ENCODE measurements at places on chromosomes 7 and 10.

DNA sequence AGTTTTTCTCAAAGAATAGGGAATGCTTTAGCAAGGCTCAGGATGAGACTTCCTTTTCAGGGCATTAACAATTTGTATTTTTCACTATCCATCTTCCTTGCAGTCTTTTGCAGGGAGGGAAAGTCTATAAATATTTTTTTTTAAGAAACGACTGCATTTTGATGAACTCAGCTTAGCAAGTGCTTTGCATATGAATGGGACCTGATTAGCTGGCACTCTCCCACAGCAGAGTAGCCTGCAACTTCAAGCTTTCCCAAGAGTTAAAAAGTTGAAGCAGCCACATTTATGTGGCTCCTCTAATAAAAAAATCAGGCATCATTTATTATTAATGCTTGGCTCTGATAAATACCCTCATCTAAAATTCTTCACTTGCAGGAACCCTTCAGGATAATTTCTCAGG, 134.0 kb downstream of the GRID1 start:
- no peak for DNase-seq

- no peak for DNase-seq
Observed at GRCh38 chr7:124387056-124387455, 354.2 kb upstream of the TMEM229A start.

- no peak for DNase-seq
Observed at GRCh38 chr7:80060218-80060806, 74.3 kb upstream of the GNAI1 start.

DNA sequence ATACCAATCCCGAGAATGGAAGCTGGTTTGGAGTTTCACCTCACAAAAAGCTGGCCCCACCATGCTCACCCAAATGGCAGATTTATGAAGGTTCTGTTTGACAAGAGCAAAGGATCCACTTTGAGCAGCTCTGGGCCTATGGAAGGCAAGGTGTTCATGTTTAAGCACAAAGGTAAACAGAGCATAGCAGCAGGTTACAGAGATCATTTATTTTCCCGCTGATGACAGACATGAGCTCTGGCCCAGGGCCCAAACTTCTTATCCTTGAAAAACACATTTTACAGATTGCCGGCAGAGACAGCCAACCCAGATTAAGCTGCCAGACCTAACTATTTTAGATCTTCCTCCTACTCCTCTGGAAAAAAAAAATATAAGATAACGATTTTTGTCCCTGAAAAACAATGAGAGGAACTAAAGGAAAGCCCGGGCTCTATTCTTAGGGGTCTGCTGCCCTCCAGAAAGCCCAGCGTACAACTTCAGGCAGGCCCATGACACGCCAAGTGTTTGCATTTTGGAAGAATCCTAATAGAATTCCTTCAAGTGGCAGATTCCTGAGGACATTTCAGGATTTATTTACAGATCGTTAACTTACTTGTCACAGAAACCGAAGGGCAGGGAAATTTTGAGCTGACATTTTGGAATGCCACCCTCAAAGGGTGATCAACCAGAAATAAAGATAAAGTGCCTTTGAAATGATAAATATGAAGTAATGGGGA, 40.0 kb downstream of the SYPL1 start:
- no peak for DNase-seq

DNA sequence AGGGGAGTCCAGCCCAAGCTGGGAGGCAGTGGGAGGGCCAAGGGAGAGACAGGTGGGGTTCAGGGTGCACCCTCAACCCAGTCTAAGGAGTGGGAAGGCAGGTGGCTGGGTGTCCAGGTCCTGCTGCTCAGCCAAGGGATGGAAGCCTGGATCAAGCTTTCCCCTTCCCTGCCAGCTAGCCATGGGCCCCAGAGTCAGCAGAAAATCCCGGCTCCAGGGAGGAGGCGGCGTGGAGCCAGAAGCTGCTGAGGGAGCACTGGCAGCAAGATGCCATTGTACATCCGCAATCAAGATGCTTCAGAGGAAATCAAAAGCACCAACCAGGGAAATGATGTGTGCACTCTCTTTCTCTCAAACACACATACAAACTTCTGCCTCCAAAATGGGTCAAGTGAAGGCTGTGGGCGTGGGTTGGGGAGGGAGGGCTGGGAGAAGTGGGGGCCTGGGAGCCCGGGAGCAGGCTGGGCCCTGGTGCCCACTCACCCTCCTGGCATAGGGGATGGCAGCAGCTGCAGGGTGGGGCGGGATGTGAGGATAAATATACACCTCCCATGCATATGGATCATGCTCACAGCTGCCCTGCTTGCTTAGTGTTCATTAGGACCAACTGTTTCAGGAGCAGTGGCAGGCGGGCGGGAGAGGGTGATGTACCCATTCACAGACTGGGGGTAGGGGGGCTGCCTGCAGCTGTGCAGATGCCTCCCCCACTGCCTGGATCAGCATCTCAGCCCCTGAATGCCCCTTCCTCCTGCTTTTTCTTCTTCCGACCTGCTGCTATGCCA, 24.2 kb downstream of the TRIM8 start:
- no peak for DNase-seq

DNA sequence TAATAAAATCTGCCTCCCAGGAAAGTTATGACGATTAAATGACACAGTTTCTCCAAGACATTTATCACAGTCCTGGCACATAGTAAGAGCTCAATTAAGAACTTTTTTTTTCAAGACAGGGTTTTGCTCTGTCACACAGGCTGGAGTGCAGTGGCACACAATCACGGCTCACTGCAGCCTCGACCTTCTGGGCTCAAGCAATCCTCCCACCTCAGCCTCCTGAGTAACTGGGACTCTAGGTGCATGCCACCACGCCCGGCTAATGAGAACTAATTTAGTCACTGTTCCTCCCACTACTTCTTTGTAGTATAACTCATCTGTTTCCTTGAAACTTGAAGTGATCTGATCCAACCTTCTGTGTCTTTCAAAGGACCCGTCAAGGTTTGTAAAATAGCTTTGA, 42.2 kb upstream of the MXI1 start:
- peak; percentile 18 for DNase-seq

DNA sequence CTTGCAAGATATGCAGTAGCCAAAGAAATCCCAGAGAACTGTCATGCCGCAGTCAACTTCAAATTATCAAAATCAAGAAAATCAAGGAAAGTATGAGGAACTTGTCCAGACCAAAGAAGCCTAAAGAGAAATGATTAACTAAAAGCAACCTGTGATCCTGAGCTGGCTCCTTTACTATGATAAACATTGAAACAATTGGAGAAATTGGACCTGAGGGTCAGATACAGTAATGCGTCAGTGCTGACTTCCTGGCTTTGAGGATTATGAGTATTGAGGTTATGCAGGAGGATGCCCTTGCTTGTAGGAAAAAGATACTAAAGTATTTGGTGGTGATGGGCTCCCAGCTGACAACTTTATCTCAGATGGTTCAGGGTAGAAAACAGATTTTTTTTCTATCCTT, 324.7 kb upstream of the AKR1E2 start:
- DNase-seq: no peak

DNA sequence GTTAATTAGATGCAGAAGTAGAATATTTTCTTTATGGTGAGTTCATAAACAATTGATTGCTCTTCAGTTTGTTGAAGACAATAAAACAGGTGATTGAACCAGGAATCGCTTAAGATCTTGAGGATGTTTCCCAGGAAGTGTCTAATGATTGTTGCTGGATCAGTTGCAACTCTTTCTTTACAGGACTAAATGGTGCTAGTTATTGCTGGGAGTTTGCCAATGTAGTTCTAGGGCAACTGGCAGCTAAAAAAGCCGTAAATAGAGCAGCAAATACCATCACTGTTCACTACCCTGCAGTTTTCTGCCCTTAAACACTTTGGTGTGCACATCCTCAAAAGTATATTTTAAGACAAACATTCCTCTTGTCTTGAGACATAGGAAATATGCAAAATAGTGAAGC, 119.2 kb upstream of the ANK3 start:
- no peak for DNase-seq

DNA sequence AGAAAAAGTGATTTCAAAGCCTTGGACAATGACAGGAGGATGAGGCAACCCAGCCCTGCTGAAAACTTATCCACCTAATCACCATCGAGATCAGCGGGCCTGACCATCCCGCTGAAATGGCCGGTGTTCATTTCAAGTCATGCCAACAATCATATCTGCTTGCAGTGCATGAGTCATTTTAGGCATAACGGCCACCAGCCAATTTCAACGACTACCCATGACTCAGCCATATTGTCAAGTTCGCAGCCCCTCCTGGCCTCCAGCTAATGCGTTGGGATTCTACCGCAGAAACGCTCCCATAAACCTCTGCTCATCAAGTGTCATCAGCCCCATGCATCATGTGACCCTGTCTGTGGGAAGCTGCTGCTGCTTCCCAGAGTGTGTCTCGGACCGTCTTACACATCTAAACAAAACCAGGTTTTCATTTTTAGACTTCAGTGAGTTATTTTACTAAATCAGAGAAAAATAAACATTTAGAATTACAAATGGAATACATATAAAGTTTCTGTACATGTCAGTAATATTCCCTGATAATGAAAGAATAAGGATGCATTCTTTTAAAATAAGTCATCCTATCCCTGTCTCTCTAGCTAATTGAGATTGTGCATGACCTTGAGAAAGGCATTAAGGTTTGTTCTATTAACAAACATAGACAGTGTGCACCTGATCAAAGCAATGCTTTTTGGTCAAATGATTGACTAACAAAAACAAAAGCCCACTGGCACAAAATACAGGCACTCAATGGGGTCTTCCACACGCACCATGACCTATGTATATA, 188.9 kb downstream of the ADAM12 start:
- DNase-seq: no peak

GRCh38 chr10:60035984-60036383, 129.6 kb upstream of the CCDC6 start:
- no peak for DNase-seq

GRCh38 chr7:118731854-118732253, 507.4 kb downstream of the ANKRD7 start:
- DNase-seq: no peak

- no peak for DNase-seq
Observed at GRCh38 chr10:70494966-70495365, 16.4 kb downstream of the PALD1 start.

- DNase-seq: no peak
Observed at GRCh38 chr10:76657337-76658012, 980.1 kb downstream of the KCNMA1 start.

GRCh38 chr7:42340436-42340835, 103.4 kb upstream of the GLI3 start:
- no peak for DNase-seq

DNA sequence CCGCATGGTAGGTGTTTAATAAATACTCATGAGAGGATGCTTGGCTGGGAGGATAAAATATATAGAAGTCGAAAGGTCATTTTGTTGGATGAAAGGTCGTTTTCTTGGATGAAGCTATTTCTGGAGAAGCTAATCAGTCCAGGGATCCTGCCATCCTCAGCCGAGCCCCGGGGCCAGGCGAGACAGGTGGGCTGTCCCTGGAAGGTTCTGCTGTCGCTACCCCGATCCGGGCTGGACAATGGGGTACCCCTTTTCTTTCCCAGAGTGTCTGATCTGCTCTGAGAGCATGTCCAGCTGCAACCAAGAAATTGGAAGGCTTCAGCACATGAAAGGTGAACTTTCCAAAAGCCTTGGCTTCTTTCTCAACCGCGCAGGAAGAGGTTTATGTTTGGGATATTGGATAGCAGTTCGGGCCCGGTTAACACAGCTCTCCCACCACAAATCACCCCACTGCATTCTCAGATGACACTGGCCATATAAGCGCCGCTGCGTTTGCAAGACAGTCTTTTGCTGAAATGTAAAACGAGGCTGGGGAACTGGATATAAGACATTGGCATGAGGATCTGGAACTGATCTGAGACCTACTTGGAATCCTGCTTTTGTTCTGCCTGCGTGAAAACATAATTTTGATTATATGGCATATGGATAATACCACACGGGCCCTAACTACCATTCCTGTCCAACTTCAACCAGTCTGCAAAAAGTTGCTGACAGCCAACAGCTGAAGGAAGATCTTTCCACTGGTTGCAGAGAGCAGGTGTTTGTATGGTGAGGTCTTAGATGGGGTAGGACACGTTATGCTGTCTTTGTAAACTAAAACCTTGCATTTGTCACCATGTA, 31.2 kb upstream of the MSRB2 start:
- no peak for DNase-seq

DNA sequence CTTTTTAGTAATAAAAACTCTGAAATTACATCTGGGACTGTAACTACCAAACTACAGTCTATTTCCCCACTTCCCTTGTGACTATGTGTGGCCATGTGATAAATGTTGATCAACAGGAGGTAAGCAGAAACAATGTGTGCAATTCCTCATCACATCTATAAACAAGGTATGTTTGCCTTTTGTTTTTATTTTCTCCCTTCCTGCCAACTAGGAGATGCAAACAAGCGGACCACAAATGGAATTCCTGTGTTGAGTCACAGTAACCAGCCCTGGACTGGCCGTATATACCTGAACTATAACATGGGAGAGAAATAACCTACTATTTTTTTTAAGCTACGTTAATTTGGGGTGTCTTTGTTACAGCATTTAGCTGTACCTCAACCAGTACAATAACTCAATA, 52.5 kb downstream of the SCRN1 start:
- no peak for DNase-seq

- no peak for DNase-seq
Observed at GRCh38 chr7:92255308-92255707, 9.5 kb downstream of the ANKIB1 start.

DNA sequence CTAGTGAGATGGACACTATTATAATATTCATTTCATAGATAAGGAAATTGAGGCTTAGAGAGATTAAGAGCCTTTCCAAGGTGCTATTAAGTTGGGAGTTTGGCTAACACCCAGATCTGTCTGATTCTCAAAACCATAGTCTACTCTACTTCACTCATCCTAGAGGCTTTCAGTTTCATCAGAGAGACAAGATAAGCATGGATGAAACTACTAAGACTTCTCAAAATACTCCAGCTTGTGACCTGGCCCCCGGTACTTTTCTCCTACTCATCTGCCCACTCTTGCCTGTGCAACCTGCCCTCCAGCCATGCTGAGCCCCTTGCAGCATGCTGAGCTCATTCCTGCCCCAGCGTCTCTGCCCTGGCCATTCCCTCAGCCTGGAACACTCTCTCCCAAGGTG, 12.2 kb upstream of the SLC35B4 start:
- no peak for DNase-seq

GRCh38 chr10:78335691-78336401, 302.2 kb downstream of the RPS24 start:
- DNase-seq: no peak

- DNase-seq: no peak
Observed at GRCh38 chr10:122239578-122240257, 31.4 kb upstream of the BTBD16 start.

DNA sequence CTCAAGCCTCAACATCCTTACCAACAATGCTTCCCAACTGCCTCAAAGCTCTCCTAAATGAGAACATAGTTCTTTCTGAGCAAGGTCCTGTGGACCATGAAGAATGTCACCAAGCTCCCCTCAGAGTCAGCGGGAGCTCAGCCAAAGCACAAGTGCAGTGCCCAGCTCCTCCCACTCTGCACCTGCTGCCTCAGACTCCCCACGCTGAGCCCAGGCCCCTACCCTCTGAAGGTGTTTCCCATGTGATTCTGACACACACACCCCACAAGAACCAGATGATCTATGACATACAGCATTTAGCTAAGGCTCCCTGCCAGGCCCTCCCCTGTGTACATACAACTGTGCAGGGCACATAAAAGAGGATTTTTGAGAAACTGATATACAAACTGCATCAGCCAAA, 19.2 kb downstream of the ERCC6 start:
- DNase-seq: no peak
